Fibroblast of villous mesenchyme (primary cell): ENCODE measurements at places on chromosomes 1 and 21. TPM values are rescaled to one million over a fixed set of nuclear protein-coding genes. Genes with fewer than 3 reads are reported as not detected.

GSTM1 gene
- 0.86 TPM in 1 of 2 replicates, not detected in the other for total RNA-seq

LCE1D gene
- total RNA-seq, result not detected in 2 replicates

DNA sequence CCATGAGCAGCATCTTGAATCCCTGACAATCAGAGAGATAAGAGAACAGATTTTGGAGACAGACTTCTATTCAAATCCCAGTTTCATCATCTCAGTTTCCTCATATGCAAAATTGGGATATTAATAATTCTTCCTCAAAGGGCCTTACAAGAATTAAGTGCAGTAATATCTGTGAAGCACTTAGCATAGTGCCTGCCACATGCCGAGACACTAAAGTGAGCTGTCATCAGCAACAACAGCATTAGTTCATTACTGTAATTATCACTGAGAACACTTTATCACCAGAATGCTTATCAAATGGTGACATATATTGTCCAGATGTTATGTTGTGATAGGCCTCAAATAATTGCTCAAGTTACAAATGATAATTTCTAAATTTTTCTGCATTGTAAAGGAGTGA, 922 bp upstream of the FCRLB start:
- DNase-seq, result no peak

DNA sequence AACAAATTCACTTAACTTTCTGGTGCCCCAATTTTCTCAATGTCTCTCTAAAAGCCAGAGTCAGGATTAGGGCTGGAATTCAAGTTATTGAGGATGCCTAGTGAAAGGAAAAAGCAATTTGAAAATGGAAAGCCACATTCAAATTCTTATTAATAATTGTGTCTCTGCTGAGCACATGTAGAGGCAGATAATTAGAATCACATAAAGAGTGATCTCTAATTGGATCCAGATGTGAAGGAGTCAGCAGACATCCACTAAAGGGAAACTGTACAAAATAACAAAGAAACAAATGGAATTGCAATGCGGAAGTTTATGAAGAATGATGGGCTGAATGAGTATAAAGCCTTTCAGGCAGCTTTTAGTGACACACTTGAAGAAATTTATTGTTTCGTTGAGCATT, 482.6 kb downstream of the TTLL7 start:
- DNase-seq, result peak; percentile 18

DNA sequence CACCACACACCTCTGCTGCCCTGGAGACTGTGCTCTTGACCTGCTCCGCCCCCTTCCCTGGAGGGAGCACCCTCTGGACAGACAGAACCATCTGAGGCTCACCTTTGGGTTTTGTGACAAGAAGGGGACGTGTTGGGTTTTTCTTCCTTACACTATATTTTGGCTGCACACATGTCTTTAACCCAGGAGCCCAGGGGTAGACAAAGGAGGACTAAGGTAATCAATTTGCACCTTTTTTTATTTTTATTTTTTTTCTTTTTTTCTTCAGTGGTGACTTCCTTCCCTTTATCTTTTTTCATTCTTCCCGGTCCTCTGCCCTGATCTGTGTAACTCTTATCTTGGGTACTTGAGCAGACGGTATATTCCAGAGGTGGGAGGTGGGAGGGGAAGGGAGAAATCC, 8.5 kb upstream of the TXLNA start:
- DNase-seq, result no peak

GRCh38 chr1:22182715-22183114, 39.8 kb upstream of the WNT4 start:
- DNase-seq, result no peak

GRCh38 chr1:157213836-157214235, 75.6 kb upstream of the ETV3 start:
- DNase-seq, result no peak

DNA sequence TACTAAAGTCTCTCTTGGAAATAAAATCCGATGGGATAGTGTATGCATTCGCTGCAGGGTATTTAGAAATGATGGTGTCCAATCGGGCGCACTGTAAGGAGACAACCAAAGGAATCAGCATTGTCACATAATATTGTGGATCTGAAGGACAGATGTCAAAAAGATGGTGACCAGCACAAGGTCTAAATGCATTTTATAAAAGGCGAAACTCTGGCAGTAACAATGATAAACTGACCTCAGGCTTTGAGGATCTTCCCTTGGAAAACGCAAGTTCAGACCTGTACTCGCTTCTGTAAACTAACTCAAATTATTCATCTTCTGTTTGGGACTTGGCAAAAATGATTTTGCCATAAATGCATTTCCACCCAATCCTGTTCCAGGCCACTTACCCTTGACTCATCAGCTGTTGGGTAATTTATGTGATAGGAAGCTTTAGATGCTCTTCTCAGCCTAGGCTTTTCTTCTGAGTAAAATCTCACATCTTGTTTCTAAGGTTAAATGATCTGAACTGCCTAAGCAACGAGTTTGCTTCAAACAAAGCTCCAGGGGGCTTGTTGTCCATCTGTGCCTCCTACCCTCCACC, 33.8 kb downstream of the STPG1 start:
- peak; percentile 35 for DNase-seq

DNA sequence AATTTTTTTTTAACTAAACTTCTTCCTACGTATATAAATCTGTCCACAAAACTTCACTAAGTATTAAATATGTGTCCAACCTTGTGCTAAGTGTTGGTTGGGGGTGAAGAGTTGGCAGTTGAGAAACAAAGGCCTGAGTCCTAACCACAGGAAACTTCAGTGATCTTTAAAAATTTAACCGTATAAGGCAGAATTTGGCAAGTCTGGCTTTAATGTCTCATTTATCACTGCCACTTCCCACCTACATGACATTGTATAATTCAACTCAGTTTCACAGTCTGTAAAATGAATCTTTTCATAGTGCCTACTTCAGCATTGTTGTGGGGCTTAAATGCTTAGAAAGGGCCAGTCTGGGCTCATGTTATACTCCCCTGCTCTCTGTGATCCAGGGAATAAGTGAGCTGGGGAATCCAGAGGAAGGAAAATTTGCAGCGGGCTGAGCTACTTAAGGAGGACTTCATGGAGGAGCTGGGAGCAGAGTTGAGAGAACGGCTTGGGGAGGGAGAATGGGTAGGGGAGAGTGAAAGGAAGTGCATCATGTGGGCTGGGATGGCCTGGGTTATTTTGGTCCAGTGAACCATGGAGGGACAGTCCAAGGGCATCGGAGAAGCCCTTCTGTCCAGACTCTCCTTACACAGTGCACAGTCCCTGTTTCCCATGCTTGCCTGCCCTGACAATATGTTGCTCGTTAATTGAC, 14.5 kb downstream of the IFNAR2 start:
- DNase-seq, result no peak

- DNase-seq, result no peak
Measured at GRCh38 chr1:41591891-41592290, 107.4 kb upstream of the EDN2 start.

GRCh38 chr1:14655385-14655784, 56.9 kb downstream of the KAZN start:
- DNase-seq, result no peak

DNA sequence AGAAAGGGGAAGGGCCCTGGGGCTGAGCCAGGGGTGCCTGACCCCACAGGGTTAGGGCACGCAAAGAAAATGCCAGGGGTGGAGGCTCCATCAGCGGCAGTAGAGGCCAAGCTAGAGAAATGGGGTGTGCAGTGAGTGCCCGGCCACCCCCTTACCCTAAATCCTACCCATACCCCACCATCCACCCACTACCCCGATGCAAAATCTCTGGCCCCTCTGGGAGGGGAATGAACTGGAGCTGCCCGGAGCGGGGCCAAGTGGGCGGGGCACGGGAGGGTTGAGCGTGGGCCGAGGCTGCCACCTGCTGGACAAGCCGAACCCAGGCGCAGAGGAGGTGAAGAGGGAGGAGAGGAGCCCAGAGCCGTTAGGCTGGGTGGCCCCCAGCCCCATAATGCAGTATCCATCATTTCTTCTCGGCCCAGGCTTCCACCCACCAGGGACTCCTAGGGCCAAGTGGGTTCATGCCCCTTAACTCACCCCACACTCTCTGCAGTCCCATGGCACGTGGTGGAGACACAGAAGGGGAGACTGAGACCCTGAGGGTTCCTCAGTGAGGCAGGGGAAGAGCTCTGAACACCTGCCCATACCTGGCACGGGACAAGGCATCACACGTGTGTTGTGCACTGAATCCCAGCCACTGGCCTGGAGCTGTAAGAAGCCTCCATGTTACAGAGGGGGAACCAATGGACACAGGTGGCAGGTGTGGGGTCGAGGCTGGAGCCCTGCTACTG, 1.4 kb upstream of the C1QC start:
- peak; percentile 39 for DNase-seq

GRCh38 chr1:215957663-215958062, 390.6 kb downstream of the KCTD3 start:
- peak; percentile 1 for DNase-seq

GRCh38 chr1:21385022-21385421, 54.9 kb upstream of the NBPF3 start:
- DNase-seq, result no peak
